ENCODE measurements at places on chromosomes 12 and 14.

- DNase-seq, result no peak
These were observed 54.5 kb downstream of the C12orf75 start for GRCh38 chr12:105384916-105385535.

- no peak for DNase-seq
These were observed 123.2 kb upstream of the SLC38A4 start for GRCh38 chr12:46948936-46949545.

DNA sequence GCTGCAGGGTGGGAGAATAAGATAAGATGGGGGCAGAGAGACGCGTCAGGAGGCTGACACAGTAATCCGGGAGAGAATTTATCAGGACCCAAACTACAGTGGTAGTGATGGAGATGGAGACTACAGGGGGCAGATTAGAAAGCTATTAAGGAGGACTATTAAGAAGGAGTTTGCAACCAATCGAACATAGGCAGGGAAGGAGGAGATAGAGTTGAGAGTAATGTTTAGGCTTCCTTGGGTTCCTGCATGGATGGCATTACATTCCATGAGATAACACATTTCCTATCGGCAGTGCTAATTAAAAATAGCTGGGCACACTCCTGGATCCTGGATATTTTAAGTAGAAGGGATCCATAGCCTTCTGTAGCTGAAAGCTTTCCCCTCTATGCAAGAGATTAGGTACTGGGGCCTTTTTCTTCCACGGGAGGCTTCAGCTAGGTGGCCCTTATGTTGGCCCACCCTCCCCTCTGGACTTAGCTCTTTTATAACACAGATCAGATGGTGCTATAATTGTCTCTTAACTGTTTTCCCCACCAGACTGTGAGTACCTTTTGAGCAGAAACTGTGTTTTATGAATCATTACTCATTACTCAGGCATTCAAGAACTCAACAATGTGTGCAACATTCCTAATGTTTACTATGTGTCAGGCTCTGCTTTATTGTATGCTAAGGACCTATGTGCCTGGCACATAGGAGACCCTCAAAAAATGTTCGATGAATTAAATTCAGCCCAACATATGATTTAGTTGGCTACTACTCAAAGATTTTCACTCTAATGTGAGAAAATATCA is 113.0 kb downstream of the RMST start:
- no peak for DNase-seq

GRCh38 chr12:22396253-22396652 is 61.7 kb upstream of the ST8SIA1 start:
- DNase-seq, result no peak

GRCh38 chr12:31238764-31239387 is 87.1 kb downstream of the SINHCAF start:
- peak; percentile 80 for DNase-seq

- no peak for DNase-seq
These were observed 394.9 kb downstream of the BCL11B start for GRCh38 chr14:98877065-98877464.

DNA sequence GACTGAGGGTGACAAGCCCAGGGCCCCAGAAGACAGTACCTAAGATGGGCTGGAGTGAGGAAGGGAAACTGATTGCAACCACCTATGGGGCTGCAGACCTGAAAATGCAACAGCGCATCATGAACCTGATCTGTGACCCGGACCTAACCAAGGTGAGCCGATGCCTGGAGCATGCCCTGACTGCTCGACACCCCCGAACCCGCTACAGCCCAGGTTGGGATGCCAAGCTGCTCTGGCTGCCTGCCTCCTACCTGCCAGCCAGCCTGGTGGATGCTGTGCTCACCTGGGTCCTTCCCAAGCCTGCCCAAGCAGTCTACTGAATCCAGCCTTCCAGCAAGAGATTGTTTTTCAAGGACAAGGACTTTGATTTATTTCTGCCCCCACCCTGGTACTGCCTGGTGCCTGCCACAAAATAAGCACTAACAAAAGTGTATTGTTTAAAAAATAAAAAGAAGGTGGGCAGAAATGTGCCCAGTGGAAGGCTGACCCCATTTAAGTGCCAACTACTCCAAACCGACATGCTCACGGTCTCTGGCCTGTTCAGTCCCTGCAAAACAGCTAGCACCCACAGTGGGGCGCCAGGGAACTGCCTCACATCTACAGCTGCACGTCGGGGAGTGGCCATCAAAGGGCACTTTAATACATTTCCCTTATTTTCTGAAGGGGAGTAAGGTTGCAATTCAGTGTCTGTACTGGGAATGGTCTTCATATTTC is 4.2 kb downstream of the RDH5 start:
- peak; percentile 75 for DNase-seq
